ENCODE measurements at places on chromosomes 12 and 14. TPM values are rescaled to one million over a fixed set of nuclear protein-coding genes. Genes with fewer than 3 reads are reported as not detected.

Gene ZDHHC22
- not detected for total RNA-seq

Gene IAPP
- not detected for total RNA-seq

Gene WASHC4
- 42.5 TPM for total RNA-seq

Gene C12orf54
- total RNA-seq, result 5.7 TPM

Gene PIK3C2G
- total RNA-seq, result 0.34 TPM

Gene LRRC43
- 0.28 TPM for total RNA-seq

Gene RAD51B
- 15.1 TPM for total RNA-seq

Gene LHX5
- 0.24 TPM for total RNA-seq

Gene CSRP2
- 38.5 TPM for total RNA-seq

Gene UNC79
- total RNA-seq, result under 0.01 TPM

Gene TCL1B
- not detected for total RNA-seq

Gene SLC10A1
- total RNA-seq, result not detected

Gene CARMIL3
- 0.07 TPM for total RNA-seq

Gene SELPLG
- total RNA-seq, result 0.34 TPM

Gene DDX11
- 33.9 TPM for total RNA-seq

Gene POTEG
- not detected for total RNA-seq

Gene OSGEP
- 23.3 TPM for total RNA-seq

Gene PTPRR
- total RNA-seq, result 0.14 TPM

Gene KRT2
- total RNA-seq, result not detected

Gene SDR9C7
- total RNA-seq, result 0.07 TPM

Gene ASCL1
- not detected for total RNA-seq

Gene DAO
- not detected for total RNA-seq

Gene SYT1
- total RNA-seq, result 1.7 TPM

Gene KRT86
- total RNA-seq, result 0.04 TPM

Gene OAS2
- 157 TPM for total RNA-seq

Gene MIP
- total RNA-seq, result not detected

Gene SRRM4
- total RNA-seq, result not detected

Gene PPP2R3C
- 15.1 TPM for total RNA-seq

Gene CRIP1
- total RNA-seq, result 4.2 TPM

Gene PLXNC1
- total RNA-seq, result 0.18 TPM

Gene TMTC1
- 0.10 TPM for total RNA-seq

Gene HSPB8
- 0.46 TPM for total RNA-seq

Gene CYP27B1
- 52.1 TPM for total RNA-seq

Data from foreskin keratinocyte (primary cell).